ENCODE measurements at places on chromosomes 7 and 10.

DNA sequence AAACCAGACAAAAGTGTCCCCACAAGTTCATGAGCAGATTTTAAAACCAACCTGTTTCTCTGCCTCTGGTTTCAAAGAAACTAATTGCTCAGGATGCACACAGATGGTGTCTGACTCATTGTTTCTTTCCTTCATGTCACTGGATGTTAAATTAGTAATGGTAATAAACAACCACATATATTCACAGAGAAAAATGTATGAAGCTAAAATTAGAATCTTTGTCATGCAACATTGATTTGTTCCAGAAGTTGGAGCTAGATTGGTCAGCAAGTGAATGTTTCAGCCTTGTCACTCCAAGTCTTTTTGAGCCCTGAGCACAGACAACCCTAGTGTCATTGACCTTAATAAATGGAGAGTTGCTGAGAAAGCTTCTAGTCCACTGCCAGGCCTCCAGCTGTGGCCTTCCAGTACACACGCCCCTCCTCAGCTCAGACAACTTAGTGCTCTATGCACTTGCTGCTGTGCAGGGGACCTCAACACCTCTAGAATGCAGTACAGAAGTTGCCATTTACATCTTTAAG is 175.9 kb downstream of the CCDC71L start:
- no peak for DNase-seq

GRCh38 chr10:95397747-95398146 is 106.9 kb upstream of the PDLIM1 start:
- no peak for DNase-seq

- no peak for DNase-seq
These were observed 210.9 kb downstream of the DGKB start for GRCh38 chr7:14691597-14692203.

DNA sequence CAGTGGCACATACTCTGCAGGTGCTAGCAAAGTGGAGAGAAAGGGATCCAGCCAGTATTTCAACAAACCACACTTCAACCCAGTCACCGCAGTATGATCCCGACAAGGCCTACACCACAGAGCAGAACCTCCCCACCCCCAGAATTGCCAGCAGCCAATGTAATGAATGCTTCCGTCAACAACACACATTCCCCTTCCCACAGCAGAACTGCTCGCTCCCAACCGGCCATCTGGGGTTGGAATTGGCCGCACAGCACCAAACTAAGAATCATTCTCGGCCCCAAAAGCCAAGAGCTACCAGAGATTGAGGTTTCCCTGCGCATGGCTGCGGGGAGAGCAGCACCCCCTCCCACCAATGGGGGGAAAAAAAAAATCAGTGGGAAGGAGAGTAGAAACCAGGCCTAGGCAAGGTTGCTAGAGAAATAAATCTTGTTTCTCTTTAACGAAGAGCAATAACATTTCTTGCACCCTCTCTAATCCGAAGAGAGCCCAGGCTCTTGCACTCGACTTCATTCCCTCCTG is 1.1 kb downstream of the WASL start:
- no peak for DNase-seq

- DNase-seq: no peak
These were observed 621.9 kb downstream of the ACTR3B start for GRCh38 chr7:153381275-153382040.

DNA sequence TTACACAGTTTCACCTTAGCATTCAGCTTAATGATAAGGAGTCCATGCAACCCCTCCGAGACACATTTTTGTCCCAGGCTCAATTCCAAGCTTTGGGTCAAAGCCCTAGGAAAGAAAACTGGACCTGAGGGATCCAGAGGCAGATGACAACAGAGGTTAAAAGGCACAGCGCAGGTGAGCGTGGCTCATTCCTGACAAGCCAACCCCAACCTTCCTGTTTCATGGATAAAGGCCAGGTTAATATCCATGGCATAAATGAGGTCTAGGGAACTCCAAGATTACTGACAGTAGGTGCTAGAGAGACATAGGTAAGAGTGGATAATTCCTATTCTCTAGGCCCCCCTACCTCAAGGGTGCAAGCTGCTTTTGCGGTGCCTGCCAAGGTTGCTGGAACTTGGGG is 86.7 kb upstream of the GPR22 start:
- no peak for DNase-seq

GRCh38 chr7:1638215-1638661 is 31.8 kb upstream of the ELFN1 start:
- no peak for DNase-seq

- no peak for DNase-seq
These were observed 11.5 kb upstream of the STN1 start for GRCh38 chr10:103929381-103929921.

DNA sequence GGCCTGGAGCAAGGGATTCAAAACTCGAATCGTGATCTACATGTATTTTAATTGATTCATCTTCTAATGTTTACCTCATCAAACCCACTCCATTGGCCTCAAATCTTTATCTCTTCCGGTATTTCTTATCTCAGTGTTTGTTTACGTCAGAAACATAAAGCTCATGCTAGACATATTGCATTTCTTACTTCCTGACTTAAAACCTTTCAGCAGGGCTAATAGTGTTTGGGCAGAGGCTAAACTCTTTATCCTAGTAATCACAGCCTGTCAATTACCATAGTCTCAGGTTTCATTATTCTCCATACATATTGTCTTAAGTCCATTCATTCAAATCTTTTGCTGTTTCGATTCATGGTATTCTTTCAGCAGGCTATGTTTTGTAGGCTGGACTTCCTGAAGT is 81.3 kb upstream of the AGR3 start:
- no peak for DNase-seq

GRCh38 chr7:2024567-2024918 is 208.2 kb downstream of the MAD1L1 start:
- no peak for DNase-seq

DNA sequence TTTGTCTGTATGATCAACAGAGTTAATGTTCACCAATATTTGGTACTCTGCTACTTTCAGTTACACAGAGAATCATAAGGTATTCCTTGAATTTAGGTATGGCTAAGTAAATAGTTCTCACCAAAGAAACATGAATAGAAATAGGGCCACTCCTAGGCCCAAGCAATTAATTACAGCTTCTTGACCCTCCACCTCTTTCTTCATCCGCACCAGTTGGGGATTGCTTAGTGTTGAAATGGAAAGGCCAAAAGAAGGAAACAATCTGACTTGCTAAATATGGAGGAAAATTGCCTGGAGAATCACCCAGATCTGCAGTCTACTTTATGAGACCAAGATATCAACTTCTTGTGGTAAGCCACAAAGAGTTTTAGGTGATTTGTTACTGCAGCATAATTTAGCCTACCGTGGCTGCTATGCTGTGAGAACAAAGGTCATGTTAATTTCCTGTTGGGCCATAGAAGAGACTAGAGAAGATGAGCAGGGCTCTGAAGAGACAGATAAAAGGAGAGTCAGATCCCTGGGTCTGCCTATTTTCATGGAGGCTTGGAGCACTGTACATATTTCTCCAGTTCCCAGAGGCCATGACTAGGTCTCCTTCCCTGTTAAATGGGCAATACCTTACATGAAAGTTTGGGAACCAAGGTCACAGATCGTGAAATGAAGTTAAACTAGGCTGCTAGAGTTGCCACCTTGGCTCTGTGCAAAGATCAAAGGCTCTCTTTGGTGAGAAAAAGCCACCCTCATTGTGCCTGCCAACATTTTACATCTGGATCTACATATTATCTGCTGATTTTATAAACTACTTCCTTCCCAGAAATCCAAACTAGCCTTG is 93.3 kb upstream of the GDF10 start:
- no peak for DNase-seq

GRCh38 chr10:45460235-45460878 is 86.3 kb downstream of the ALOX5 start:
- no peak for DNase-seq

DNA sequence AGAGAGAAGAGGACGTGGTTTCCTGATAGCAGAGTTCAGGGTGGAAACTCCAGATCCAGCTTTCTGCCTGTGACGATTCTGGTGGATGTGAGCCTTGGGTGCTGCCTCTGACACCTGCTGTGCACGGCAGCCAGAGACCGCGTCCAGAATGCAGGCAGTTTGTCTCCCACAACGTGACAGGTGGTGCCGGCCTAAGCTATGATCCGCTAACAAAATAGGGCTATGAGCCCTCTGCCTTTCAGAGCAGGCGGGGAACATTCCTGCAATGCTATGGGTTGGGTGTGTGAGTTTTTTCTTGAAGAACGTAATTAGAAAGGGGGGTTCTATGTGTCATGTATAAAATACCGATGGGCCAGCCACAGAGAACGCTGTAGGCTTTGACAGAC is 297.3 kb upstream of the PRKCQ start:
- no peak for DNase-seq

DNA sequence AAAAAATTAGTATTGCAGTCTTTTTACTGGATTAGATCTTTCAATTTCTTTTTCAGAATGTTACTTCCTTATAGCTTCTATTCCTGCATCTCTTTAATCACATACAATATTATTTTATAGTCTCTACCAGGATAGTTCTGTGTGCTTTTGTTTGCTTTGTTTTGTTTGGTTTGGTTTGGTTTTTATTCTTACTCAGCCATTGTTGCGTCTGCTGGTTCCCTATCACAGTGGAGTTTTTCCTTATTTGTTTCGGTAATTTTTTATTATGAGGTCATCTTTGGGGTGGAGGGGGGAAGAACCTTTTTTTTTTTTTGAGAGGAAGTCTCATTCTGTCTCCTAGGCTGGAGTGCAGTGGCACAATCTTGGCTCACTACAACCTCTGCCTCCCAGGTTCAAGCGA is 9.0 kb upstream of the BAIAP2L1 start:
- no peak for DNase-seq

- no peak for DNase-seq
These were observed 39.0 kb upstream of the STRIP2 start for GRCh38 chr7:129394982-129395914.

GRCh38 chr7:14598978-14599377 is 303.6 kb downstream of the DGKB start:
- no peak for DNase-seq
